ENCODE measurements at places on chromosomes 2 and 18.

DNA sequence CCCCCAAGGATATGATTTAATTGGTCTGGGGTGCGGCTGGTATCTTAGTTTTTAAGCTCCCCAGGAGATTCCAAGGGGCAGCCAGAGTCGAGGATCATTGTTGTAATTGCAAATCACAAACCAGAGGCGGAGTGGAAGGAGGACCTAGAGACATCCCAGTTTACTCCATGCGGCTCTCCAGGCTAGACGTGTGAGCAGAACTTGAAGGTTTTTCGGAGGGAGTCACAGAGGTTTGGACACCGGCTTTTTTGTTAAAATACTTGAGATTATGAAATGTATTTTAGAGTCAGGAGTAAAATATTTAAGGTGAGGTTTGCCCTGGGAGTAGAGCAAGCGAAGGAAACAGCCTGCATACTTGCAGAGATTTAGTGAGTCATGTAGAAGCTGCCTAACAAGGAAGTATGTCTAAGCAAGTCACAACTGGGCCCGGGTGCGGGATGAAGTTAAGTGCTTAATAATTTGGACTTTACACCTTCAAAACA, 39.5 kb downstream of the TGOLN2 start:
- DNase-seq, result no peak

GRCh38 chr18:74284191-74284979, 7.4 kb downstream of the CYB5A start:
- DNase-seq, result no peak

GRCh38 chr2:231190531-231191197, 7.8 kb upstream of the ARMC9 start:
- no peak for DNase-seq

GRCh38 chr2:219495531-219496122, 3.1 kb upstream of the GMPPA start:
- DNase-seq, result no peak

DNA sequence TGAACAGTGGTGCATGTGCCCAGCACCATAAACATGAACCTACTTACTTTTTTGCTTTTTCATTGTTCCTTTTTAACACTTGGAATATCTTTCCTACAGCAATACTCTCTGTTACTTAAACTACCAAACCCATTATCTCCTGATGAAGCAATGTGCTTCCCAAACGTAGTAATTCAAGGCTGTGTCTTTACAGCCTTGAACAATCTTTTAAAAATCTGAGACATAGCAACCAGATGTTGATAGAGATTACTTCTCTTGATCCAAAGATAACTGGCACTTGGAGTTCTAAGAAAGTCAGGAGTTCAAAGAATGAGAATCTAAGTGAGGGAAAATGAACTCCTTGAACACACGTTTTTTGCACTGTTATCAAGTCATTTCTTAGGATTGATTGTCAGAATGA, 40.4 kb downstream of the ATP8B1 start:
- DNase-seq, result no peak

GRCh38 chr2:239809391-239809790, 215.8 kb downstream of the NDUFA10 start:
- no peak for DNase-seq

- no peak for DNase-seq
Observed at GRCh38 chr18:49988733-49989132, 175.4 kb upstream of the ACAA2 start.

DNA sequence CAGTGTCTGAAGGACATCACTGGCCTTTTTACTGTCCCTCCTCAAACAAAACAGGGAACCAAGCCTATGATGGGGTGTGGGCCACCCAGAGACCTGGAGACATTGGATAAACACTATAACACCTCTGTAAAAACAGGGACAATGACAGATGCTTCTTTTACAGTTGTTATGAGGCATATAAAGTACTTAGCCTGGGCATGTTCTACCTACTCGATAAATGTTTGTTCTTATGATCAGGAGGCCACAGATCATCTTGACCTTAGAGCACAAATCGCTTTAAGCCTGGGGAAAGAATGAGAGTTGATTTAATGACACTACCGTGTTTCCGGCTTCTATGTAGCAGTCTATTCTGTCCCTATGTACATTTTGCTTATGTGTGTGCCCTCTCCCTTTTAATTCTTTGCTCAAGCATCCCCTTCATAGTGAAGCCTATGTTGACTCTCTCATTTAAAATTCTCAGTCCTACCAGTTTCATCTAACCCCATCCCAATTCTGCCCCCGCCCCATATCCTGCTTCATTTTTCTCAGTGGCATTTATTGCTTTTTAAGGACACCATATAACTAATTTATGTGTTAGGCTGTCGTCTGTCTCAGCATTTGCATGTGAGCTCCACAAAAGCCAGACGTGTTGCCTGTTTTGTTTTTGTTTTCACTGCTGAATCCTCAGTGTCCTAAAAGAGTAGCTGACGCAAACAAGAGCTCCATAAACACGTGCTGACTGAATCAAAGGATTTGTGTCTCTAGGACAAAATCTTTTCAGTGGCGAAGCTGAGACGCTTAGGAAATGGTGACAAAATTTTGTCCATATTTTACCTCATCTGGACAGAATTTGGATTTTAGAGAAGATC, 182.3 kb upstream of the ST6GAL2 start:
- DNase-seq, result no peak

DNA sequence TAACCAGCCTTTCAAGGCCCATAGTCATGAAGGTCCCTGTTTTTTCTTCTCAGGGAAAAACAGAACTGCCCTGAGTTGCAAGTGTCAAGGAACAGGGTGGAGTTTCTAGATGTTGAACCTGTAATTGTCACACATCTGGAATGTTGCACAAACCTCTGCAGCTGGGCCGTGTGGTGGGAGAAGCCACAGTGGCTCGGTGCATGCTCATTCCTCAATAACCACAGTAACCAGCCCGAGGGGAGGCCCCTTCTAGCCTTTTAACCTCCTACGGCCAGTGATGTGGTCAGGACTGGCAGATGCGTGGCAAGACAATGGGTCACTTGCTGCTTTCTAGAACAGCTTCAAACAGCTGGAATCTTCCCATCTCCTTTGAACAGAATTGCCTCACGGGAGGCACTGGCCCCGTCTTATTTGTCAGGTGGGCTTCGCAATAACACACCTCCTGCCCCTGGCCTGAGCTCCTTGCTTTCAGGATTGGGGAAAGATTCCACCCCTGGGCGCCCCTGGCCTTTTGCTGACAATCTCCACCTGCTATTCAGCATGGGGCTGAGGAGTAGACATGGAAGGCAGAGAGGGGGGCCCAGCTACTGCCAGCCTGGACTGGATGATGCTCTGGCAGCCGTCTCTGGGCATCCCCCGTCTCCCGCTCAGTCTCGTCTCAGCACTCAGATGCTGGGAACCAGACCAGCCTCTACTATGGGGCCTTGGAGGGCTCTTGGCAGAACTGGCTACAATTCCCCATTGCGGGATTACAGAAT, 102.9 kb downstream of the KLHL29 start:
- DNase-seq, result no peak

GRCh38 chr18:46356278-46357033, 252.3 kb downstream of the HAUS1 start:
- DNase-seq, result no peak

GRCh38 chr18:25230658-25231326, 121.2 kb downstream of the ZNF521 start:
- no peak for DNase-seq

DNA sequence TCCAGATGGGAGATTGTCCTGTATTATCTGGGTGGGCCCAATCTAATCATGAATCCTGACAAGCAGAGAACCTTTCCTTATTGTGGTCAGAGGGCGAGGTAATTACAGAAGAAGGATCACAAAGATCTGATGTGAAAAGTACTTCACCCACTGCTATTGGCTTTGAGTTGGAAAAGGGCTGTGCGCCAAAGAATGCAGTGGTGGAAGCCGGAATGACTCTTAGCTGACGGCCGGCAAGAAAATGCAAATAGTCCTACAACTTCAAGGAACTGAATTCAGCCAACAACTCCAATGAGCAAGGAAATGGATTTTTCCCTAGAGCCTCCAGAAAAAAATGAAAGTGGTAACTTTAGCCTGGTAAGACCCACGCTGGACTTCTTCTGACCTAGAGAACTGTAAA, 67.3 kb downstream of the CTNNA2 start:
- DNase-seq, result no peak

GRCh38 chr2:233413559-233414272, 59.4 kb downstream of the DGKD start:
- DNase-seq, result peak; percentile 61

GRCh38 chr2:61356958-61357350, 113.9 kb downstream of the USP34 start:
- DNase-seq, result no peak

DNA sequence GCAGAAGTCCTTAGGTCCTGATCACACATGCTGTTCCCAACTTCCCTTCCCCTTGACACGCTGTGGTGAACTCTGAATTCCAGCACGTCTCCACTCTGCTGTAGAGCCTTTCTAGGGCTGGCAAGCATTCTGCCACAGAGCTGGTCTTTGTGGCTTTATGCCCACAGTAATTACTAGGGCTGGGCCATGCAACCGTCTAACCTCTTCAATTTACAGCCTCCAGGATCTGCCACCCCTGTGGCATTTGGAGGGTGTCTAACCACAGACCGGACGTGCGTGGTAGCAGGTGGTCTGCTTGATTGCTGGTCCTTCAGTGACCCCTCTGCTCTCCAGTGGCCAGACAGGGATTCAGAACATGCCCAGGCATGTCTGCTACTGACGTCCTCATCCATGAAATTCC, 43.1 kb upstream of the TGFA start:
- no peak for DNase-seq

- DNase-seq, result no peak
Observed at GRCh38 chr2:131394147-131394931, 30.4 kb upstream of the RAB6D start.

DNA sequence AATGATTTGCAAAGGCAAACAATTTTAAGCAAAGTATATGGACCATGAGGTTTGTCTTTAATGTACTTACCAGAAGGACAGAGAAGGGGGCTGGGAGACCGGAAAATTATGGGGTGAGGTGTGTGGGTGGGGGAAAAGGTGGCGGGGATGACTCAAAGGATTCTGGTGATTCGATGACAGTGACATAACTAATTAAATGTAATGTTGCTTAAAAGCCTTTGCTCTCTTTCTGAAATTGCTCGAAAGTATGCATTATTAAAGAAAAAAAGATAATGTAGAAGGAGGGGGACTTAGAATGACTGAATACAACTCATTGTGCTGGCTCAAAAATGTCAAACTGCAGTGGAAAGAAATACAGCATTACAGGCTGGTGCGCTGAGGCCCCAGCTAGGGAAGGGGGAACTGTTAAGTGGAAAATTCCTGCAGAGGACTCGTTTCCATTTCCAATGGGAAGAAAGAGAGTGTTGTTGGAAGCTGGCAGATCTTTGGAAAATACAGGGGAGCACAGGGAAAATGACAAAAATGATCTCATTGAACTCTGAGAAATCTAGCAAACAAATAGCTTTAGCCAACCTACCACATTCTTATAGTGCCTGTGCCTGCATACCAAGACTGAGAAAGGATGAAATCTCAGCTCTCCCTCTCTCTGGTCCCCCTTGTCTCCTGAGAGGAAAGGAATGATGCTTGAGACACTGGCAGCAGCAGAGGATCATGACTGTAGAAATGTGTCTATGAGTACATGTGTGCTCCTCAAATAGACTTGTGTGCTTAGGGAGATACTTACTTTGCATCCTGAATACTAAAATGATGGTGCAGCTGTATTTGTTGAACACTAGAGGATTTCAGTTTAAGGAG, 632.4 kb downstream of the NYAP2 start:
- DNase-seq, result no peak

DNA sequence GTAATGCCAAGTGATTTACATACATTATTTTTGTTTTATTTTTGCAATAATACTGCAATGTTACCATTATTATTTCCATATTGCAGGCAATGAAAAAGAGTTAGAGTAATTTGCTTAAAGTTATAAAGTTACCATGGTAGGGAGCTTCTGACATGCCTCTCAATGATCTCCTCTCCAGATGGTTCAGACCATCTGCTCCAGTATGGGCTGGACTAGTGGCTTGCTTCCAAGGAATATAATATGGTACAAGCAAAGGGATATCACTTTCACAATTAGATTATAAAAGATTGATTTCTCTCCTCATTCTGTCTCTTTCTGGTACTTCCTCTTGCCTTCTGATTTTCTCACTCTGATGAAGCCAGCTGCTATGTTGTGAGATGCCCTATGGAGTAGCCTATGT, 245.4 kb downstream of the INSIG2 start:
- DNase-seq, result no peak

GRCh38 chr18:75010689-75011088, 198.2 kb downstream of the PTGR3 start:
- no peak for DNase-seq

- DNase-seq, result no peak
Observed at GRCh38 chr2:53969285-53969967, 1.4 kb downstream of the PSME4 start.

DNA sequence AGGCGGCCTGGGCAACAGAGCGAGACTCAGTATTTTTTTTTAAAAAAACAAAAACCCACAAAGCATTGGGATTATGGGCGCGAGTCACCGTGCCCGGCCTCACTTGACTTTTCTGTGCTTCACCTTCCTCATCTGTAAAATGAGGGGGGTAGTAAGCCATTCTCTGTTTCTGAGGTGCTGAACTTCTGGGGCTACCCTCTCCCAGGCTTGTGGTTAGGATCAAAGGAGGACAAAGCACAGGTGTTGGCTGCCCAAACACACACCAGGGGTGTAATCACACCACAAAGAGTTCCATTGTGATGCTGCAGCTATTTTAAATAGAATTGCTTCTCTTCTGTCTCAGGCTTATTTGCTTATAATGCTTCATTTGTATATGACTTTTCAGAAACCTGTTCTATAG, 35.8 kb upstream of the INHBB start:
- no peak for DNase-seq

- DNase-seq, result no peak
Observed at GRCh38 chr2:134773335-134773734, 54.5 kb upstream of the TMEM163 start.

Data from stimulated activated CD8-positive, alpha-beta memory T cell treated with anti-CD3 and anti-CD28 coated beads, Interleukin-12 subunit alpha, Interleukin-12 subunit beta, amount 100 ng/mL, for 4 hours (primary cell).